ENCODE measurements at places on chromosomes 16 and 17. TPM values are rescaled to one million over a fixed set of nuclear protein-coding genes. Genes with fewer than 3 reads are reported as not detected.

AXIN2 gene
- 1.0 TPM for total RNA-seq

GNGT2 gene
- total RNA-seq = 0.24 TPM

KRT13 gene
- 0.30 TPM for total RNA-seq

ALOX15 gene
- 0.28 TPM for total RNA-seq

ZNF785 gene
- not detected for total RNA-seq

SLC43A2 gene
- 6.5 TPM for total RNA-seq

TBC1D3G gene
- total RNA-seq = not detected

ATP2A3 gene
- total RNA-seq = 3.6 TPM

HOXB8 gene
- 7.1 TPM for total RNA-seq

CENPV gene
- total RNA-seq = 159 TPM

PRSS36 gene
- 0.51 TPM for total RNA-seq

C16orf96 gene
- total RNA-seq = not detected

All from A549 treated with CpdA at 1 μM for 4 hours (cell line).